ENCODE measurements at places on chromosomes 5 and 9. TPM values are rescaled to one million over a fixed set of nuclear protein-coding genes. Genes with fewer than 3 reads are reported as not detected.

DNA sequence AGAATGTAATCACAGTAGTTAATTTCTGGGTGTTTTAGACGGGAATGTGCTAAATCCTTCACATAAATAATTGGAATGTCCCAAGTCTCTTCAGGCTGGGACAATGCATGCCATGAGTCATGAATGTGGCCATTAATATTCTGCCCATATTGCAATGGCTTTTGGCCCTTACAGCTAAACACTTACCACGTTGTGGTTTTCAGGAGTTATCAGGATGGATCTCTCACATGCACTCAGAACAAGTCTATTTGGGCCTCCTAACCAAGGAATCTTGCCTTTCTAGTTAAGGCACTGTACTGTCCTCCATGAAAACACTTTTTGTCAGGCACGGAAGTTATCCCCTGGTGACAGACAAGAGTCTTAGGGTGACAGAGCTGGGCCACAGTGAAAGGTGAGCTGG, 32.7 kb downstream of the PKD2L2 start:
- no peak for DNase-seq

DNA sequence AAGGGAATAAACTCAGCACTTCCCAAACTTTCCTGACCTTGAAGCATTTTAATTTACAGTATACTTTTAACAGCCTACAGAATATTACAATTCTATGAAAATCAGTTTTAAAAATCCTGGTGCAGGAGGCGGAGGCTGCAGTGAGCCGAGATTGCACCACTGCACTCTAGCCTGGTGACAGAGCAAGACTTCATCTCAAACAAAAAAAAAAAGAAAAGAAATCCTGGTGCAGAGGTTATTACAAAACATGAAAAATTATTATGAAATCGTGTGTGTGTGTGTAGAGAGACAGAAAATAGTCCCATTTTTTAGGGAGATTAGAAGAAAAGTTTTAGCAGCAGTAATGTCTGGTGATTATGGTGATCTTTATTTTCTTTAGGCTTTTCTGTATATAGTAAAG, 26.9 kb downstream of the GOLPH3 start:
- no peak for DNase-seq

DNA sequence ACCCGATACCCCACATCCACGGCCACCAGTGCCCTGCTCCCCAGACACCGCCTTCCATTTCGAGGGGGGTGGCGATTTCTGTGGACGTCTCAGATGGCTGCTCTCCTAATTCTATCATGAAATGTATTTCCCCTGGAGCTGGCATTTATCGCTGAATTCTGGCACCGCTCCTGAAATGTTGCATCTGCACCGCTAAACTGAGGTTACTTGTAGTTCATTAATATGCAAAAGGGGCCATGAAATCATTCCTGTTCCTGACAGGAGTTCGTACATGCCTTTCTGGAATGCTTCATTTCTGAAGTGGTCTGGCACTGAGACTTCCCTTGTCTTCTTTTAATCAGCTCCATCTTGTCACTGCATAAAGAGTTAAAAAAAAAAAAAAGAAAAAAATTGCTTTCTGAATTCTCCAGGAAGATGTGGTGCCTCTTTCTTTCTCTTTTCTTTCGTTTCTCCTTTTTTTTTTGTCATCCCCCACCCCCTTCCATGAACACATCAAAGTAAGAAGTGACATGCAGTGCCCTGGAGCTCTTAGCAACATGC, 97.7 kb upstream of the SMARCA2 start:
- DNase-seq, result no peak

GRCh38 chr5:139205124-139205523, 7.0 kb upstream of the SIL1 start:
- no peak for DNase-seq

Gene PTGER4
- total RNA-seq, result 13.8 TPM

All from thoracic aorta (tissue), 2 donors.